Naive thymus-derived CD4-positive, alpha-beta T cell (primary cell): ENCODE measurements at places on chromosomes 11 and 22. TPM values are rescaled to one million over a fixed set of nuclear protein-coding genes. Genes with fewer than 3 reads are reported as not detected.

GRCh38 chr11:115501893-115502589 lies 2.2 kb downstream of the CADM1 start:
- H3K4me3 ChIP-seq: peak overlapping the region; percentile 37
- no peaks in the 10 kb centered on the region for H3K36me3 ChIP-seq
- H3K27ac ChIP-seq: no peak overlapping the region
- H3K27me3 ChIP-seq: peaks cover 3% of the 10 kb centered on the region
- peaks cover 16% of the 10 kb centered on the region for H3K4me1 ChIP-seq

- no peak overlapping the region for H3K27ac ChIP-seq
- DNase-seq: no peak
- H3K36me3 ChIP-seq: no peaks in the 10 kb centered on the region
- H3K27me3 ChIP-seq: no peaks in the 10 kb centered on the region
Observed at GRCh38 chr11:78403781-78404180, 13.8 kb downstream of the GAB2 start.

SLC22A9 gene
- polyA plus RNA-seq: not detected

LINC01488 gene
- not detected for polyA plus RNA-seq

GRCh38 chr11:118645066-118645715 lies 34.3 kb downstream of the TREH start:
- DNase-seq: no peak
- H3K4me3 ChIP-seq: no peak overlapping the region
- H3K27me3 ChIP-seq: no peaks in the 10 kb centered on the region

PMM1 gene
- polyA plus RNA-seq: 42.8 TPM

DNA sequence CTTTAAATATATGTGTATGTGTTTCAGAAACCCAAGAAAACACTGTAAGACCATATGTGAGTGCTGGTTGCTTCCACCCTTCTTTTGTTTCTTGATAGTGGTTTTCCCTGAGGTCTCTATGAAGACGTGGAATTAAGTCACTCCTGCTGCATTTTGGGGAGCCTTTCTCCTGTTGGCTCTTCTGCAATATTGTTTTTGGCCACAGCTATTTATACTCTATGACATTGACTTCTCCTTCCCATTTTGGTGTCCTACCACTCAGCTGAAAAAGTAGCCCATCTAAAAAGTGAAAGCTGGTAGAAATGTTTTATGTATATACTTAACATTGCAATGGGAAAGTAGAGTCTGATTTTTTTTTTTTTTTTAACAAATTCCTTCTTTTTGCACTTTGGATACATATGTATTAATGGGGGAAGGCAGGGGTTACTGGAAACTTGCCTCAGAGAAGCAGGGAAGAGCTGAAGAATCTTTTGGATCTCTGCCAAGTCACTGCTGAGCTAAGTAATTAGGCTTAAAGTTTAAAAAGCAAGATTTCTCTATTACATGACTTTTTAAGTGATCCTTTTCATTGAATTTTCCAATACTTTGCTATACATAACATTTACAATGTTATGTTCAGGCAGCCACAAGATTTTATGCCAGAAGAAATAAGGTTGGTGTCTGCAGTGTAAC lies 1.8 kb downstream of the TTC17 start:
- H3K4me3 ChIP-seq: peak overlapping the region; percentile 57
- no peak overlapping the region for H3K27ac ChIP-seq
- H3K27me3 ChIP-seq: no peaks in the 10 kb centered on the region
- H3K4me1 ChIP-seq: peaks cover 24% of the 10 kb centered on the region
- peaks cover 12% of the 10 kb centered on the region for H3K36me3 ChIP-seq
- no peak for DNase-seq

TRIM66 gene
- 0.32 TPM for polyA plus RNA-seq

GRCh38 chr11:67373648-67374570 lies 511 bp upstream of the CLCF1 start:
- peak; percentile 56 for DNase-seq
- no peaks in the 10 kb centered on the region for H3K36me3 ChIP-seq
- H3K27me3 ChIP-seq: no peaks in the 10 kb centered on the region
- H3K27ac ChIP-seq: peak overlapping the region; percentile 57
